A172 (cell line): ENCODE measurements at places on chromosomes 5 and 9.

GRCh38 chr5:33309068-33309467, 131.7 kb upstream of the TARS1 start:
- DNase-seq = no peak

DNA sequence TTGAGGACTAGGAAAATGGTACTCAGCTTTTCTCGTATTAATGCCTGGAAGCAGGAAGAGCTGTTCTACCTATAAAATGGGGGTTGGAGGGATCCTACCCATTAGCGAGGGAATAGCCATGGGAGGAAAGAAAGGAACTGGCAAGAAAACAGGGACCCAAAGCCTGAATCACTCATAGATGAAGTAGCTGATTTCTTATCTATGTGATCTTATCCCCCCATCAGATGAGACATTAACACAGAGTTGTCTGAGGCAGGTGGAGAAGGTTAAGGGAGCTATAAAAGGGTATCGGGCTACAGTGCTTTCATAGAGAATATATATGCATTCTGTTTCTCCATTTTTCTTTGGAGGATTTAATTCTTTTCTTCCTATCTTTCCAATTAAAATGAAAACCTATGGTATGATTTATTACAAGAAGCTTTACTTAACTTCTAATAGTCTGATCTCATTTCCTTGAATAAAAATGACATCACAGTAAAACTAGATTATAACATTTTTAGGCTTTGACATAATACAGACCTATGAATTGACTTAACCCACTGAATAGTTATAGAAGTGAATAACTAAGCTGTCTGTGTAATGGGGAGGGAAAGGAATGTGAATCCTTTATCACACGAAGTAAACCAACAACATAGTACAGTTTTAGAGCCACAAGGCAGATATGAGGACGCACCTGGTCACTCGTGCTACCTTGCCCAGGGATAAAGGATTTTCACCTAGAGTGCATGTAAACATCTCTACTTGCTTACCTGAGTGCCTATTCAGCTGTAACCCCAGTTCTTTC, 39.0 kb downstream of the IQGAP2 start:
- no peak for DNase-seq

DNA sequence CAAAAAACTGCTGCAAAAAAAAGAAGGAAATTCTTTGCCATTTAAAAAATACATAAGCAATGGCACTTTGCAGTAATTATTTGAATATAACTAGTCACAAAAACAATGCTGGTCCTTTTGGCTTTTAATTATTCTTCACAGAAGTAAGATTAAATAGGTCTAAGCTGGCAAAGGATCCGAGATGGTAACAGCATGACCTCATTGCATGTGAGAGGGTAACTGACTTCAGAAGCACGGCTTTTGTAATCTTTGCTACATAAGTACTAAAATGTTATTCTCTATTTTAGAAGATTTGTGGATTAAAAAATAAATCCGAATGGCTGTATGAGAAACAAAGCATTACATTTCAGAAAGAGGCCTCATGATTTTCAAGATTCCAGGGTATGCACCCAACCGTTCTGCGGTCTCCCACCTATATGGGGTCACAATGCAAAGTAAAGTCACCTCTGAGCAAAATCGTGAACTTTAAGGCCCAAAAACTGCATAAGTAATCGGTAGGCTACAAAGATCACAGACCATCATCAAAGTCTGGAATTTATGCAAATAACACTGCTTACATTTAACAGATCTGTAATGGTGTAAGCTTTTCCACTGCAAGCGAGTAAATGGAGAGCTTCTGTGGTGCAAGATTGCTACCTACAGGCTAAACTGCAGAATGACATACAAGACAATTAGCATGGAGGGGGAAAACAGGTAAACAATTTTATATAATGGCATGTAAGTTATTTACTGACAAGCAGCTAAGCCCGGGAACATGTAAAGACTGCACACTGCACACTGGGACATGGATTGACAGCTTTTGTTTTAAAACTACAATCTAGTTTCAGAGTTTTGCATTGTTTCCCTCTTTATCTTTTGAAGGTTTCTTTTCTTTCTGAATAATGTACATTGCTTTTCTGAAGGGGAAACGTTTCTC, 231.6 kb downstream of the SLF1 start:
- DNase-seq = peak; percentile 64

DNA sequence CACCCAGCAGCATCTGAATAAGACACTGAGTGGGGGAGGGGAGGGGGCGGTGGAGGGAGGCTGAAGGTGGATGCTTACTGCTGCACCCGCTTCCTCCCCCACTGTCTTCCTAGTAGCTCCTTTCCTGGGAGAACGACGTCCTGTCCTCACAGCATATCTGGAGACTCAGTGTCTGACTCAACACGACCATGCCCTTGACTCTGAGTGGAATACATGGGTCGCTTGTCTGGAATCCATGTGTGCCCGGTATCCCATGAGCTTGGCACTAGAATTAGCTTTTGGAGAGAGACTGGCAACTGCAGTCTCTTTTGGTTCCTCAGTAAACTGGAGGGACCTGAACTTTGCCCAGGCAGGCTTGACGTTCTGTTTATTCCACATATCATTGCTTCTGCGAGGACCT, 125.4 kb upstream of the FAM120A start:
- DNase-seq = peak; percentile 27

DNA sequence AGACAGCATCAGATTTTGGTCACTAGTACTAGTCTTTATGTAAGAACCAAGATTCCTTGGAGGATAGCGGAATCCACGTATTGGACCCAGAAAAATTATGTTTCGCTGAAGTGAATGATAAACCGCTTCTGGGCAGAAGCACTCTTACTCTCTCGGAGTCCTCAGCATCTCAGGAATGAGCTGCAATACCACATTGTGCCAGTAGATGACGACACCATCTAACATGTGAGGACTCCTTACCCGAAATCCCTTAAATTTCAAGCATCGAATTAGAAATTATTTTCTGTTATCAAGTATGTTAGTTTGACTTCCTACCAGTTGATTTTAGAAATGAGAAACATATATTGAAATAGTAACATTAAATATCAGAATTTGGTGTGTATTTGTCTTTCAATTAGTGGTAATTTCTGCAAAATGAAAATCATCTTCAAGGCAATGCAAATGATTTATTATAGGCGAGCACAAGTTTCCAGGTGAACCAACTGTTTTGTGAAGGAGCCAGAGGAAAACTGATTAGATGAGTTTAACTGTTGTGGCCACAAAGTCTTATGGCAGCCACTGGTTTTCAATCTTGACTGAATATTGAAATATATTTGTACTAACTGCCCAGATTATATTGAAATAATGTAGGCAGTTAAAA, 66.0 kb upstream of the CAMK4 start:
- peak; percentile 74 for DNase-seq

GRCh38 chr9:124110307-124110915, 98.8 kb downstream of the LHX2 start:
- peak; percentile 67 for DNase-seq

- no peak for DNase-seq
Observed at GRCh38 chr9:21507483-21507790, 25.3 kb upstream of the IFNE start.

- DNase-seq = no peak
Observed at GRCh38 chr5:80931411-80931810, 28.8 kb upstream of the RASGRF2 start.

DNA sequence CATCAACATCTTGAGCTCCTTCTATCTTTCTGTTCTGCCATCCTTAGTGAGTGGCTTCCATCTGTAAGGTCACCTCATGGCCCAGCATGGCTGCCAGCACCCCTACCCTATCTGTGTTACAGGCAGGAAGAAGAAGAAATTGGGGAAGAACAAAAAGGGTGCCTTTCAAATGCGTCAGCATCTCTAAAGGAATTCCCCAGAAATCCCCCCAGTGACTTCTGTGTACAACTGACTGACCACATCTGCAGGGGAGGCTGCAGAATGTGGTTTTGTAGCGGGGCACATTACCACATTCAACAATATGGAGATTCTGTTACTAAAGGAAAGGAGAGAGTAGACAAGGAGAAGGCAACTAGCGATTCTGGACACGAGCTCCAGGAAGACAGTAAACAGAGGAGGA, 40.1 kb downstream of the ALG2 start:
- DNase-seq = peak; percentile 65

- no peak for DNase-seq
Observed at GRCh38 chr5:82601861-82602260, 323.7 kb upstream of the RPS23 start.

DNA sequence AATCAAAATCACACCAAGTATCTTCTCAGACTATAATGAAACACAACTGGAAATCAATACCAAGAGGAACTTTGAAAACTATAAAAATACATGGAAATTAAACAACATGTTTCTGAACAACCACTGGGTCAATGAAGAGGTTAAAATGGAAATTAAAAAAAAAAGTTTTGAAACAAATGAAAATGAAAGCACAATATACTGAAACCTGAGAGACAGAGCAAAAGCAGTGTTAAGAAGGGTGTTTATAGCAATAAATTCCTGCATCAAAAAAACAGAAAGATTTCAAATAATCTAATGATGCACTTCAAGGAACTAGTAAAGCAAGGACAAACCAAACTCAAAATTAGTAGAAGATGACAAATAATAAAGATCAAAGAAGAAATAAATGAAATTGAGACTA, 92.0 kb downstream of the TMEM232 start:
- DNase-seq = no peak

GRCh38 chr9:117719161-117719920, 15.1 kb downstream of the TLR4 start:
- DNase-seq = no peak

GRCh38 chr9:88750832-88751360, 215.9 kb downstream of the NXNL2 start:
- no peak for DNase-seq

GRCh38 chr9:130243015-130243881, 22.3 kb upstream of the HMCN2 start:
- DNase-seq = peak; percentile 36

GRCh38 chr5:61609840-61610677, 278.0 kb downstream of the ZSWIM6 start:
- no peak for DNase-seq

DNA sequence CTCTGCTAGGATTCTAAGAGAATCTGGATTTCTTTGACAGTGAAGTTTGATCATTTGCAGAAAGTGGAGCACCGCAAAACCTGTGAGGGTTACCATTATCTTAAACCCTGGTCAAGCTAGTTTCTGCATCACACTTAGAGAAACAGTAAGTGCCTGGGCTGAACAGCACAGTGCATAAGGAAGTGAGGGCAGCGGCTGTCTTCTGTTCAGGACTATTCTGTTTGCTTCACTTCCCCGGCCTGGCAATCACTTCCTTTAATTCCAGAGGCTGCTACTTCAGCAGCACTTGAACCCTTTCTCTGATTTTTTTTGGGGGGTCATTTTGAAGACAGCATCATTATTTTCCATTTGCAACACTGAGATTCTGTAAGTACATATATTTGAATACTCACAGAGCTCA, 32.0 kb downstream of the SEMA6A start:
- no peak for DNase-seq

GRCh38 chr5:87411973-87412629, 629 bp downstream of the CCNH start:
- DNase-seq = peak; percentile 35

- no peak for DNase-seq
Observed at GRCh38 chr9:8762479-8763085, 963.0 kb upstream of the DMAC1 start.

DNA sequence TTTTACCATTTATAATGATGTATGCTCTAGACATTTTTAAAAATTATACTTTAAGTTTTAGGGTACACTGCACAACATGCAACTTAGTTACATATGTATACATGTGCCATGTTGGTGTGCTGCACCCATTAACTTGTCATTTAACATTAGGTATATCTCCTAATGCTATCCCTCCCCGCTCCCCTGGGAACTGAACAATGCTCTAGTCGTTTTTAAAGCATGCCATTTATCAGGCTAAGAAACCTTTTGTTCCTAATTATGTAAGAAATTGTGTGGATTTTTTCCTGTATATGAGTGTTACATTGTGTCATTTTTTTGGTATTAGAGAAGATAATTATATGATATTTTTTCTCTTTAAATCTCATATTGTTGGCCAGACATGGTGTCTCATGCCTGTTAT, 72.8 kb upstream of the SGCD start:
- no peak for DNase-seq

- peak; percentile 88 for DNase-seq
Observed at GRCh38 chr5:174690271-174690670, 34.1 kb upstream of the MSX2 start.

- DNase-seq = no peak
Observed at GRCh38 chr9:26551971-26552370, 340.6 kb downstream of the CAAP1 start.

DNA sequence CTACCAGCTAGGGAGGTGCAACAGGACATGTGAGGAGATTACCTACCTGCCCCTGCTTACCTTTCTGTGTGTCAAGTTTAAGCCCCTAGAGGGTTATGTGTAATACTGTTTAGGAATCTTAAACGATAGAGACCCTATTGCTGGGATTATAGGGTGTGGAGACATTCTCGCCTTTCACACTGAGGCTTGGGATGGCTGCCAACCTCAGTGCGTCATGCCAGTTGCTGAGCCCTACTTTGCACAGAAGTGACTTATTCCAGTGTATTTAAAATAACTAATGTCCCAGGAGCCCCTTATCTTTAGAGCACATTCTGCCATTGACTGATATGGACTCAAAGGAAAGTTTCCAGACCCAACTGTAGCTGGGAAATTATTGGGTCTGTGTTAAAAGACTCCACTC, 76.6 kb upstream of the XPA start:
- DNase-seq = peak; percentile 18

GRCh38 chr5:109394806-109395205, 15.0 kb downstream of the PJA2 start:
- no peak for DNase-seq

- DNase-seq = no peak
Observed at GRCh38 chr9:126489581-126490213, 124.0 kb upstream of the LMX1B start.

- no peak for DNase-seq
Observed at GRCh38 chr9:12652973-12653372, 40.2 kb upstream of the TYRP1 start.

GRCh38 chr9:72257814-72258213, 107.2 kb downstream of the ZFAND5 start:
- peak; percentile 23 for DNase-seq

DNA sequence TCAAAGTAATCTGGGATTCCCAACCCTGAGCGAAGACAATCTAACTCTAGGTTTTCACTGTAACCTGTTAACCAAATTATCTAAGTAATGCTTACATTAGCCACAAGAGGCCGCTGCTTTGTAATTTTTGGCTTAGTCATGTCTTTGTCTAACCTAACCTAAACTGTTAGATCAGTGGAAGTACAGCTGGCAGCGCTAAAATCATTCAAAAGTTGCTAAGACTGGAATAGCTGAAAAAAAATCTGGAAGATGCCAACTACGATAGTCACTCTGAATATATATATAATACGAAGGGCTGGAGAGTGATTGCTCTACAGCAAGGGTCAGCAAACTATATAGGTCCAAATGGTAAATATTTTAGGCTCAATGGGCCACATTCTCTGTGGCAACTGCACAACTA, 60.2 kb downstream of the FBXO38 start:
- peak; percentile 76 for DNase-seq

DNA sequence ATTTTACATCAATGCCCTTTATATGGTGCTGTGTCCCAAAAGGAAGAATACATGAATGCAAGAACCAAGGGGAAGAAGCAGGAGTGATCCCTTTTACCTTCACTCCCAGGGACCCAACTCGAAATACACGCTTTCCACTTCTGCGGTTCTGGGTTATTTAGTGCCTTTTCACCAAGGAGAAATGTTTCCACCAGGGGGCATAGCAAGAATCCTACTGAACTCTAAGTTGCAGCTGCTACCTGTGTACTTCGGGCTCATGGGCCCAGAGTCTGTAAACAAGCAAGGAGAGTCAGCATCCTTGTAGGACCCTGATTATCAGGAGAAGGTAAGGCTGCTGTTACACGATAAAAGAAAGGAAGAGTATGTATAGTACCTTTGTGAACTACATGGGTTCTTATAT, 45.7 kb downstream of the DPYSL3 start:
- DNase-seq = peak; percentile 42
